CD4-positive, alpha-beta memory T cell (primary cell): ENCODE measurements at places on chromosomes 12 and 14. TPM values are rescaled to one million over a fixed set of nuclear protein-coding genes. Genes with fewer than 3 reads are reported as not detected.

DNA sequence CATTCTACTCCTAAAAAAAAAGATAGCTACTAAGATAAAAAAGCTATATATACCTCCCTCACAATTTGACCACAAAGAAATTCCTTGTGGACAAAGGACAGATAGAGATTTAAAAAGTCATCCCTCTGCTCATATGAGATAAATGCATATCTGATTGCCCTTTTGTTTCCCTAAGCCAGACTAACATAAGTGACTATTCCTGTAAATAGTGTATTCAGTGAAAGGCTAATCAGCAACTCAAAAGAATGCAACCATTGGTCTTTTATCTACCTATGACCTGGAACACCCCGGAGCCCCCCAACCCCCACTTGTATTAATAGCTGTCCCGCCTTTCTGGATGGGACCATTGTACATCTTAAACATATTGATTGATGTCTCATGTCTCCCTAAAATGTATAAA lies 6.3 kb upstream of the TMPO start:
- no peak overlapping the region for H3K4me3 ChIP-seq
- H3K27ac ChIP-seq: no peak overlapping the region
- peaks cover 30% of the 10 kb centered on the region for H3K4me1 ChIP-seq

DNA sequence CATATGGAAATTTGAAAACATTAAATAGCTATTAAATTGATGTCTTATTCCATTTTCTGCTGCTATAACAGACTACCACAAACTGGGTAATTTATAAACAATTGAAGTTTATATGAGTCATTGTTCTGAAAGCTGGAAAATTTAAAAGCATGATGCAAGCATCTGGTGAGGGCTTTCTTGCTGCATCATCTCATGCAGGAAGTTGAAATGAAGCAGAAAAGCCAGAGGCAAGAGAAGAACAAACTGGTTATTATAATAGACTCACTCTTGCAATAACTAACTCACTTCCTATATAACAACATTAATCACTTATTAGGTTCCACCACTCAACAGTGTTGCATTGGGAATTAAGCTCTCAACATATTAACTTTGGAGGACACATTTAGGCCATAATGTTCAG lies 1277.4 kb downstream of the LRFN5 start:
- no peak for DNase-seq
- no peak overlapping the region for H3K27ac ChIP-seq
- H3K4me1 ChIP-seq: no peaks in the 10 kb centered on the region
- H3K4me3 ChIP-seq: no peak overlapping the region
- no peaks in the 10 kb centered on the region for H3K27me3 ChIP-seq
- no peaks in the 10 kb centered on the region for H3K36me3 ChIP-seq

Gene ASCL1
- not detected for total RNA-seq

DNA sequence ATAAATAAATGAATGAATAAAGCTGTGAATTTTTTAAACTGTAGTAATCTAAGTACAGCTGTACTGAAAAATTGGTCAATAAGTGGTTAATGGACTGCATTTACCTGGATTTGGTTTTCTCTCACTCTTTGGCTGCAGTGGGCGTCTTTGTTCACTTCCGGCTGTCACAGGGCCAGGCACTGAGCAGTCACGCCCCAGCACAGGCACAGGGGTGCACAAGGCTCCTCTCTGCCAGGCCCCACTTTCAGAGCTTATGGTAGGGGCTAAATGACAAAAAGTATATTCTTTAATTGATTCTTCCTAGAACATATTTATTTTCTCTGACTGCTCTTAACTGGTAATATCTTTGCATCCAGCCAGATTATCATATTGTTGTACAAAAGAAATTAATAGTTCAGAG lies 70.6 kb upstream of the DYNC1H1 start:
- no peak overlapping the region for H3K4me3 ChIP-seq
- DNase-seq: no peak
- no peak overlapping the region for H3K27ac ChIP-seq
- no peaks in the 10 kb centered on the region for H3K27me3 ChIP-seq
- H3K4me1 ChIP-seq: no peaks in the 10 kb centered on the region

- no peak overlapping the region for H3K27ac ChIP-seq
- no peak for DNase-seq
- no peaks in the 10 kb centered on the region for H3K27me3 ChIP-seq
- no peaks in the 10 kb centered on the region for H3K36me3 ChIP-seq
- H3K4me1 ChIP-seq: peaks cover 8% of the 10 kb centered on the region
Measured at GRCh38 chr14:51783765-51784164, 76.6 kb upstream of the GNG2 start.

- H3K27me3 ChIP-seq: no peaks in the 10 kb centered on the region
- no peak for DNase-seq
Measured at GRCh38 chr12:76464631-76465166, 94.9 kb downstream of the OSBPL8 start.

- H3K4me3 ChIP-seq: no peak overlapping the region
- no peaks in the 10 kb centered on the region for H3K36me3 ChIP-seq
- no peaks in the 10 kb centered on the region for H3K27me3 ChIP-seq
- H3K4me1 ChIP-seq: no peaks in the 10 kb centered on the region
- DNase-seq: peak; percentile 63
- H3K27ac ChIP-seq: no peak overlapping the region
Measured at GRCh38 chr14:72420749-72421474, 473.0 kb downstream of the DPF3 start.

- H3K4me1 ChIP-seq: no peaks in the 10 kb centered on the region
- no peak overlapping the region for H3K4me3 ChIP-seq
- H3K36me3 ChIP-seq: no peaks in the 10 kb centered on the region
- no peak for DNase-seq
- H3K27me3 ChIP-seq: no peaks in the 10 kb centered on the region
Measured at GRCh38 chr12:1644534-1645438, 15.8 kb downstream of the WNT5B start.

DNA sequence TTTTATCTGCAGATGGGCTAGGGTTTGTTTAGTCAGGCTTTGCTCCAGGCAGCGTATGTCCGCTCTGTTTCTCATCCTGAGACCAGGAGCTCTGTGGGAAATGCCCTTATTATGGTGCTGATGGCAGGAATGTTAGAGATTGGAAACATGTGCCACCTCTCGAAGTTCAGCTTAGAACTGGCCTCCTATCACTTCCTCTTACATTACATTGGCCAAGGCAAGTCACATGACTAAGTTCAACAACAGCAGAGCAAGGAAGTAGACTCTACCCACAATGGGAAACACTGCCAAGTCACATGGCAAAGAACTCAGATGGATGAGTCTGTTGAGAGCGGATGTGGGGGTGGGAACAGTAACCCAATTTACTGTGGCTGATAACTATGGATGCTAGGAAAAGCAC lies 161.9 kb upstream of the WSCD2 start:
- H3K27ac ChIP-seq: no peak overlapping the region
- no peaks in the 10 kb centered on the region for H3K27me3 ChIP-seq

DNA sequence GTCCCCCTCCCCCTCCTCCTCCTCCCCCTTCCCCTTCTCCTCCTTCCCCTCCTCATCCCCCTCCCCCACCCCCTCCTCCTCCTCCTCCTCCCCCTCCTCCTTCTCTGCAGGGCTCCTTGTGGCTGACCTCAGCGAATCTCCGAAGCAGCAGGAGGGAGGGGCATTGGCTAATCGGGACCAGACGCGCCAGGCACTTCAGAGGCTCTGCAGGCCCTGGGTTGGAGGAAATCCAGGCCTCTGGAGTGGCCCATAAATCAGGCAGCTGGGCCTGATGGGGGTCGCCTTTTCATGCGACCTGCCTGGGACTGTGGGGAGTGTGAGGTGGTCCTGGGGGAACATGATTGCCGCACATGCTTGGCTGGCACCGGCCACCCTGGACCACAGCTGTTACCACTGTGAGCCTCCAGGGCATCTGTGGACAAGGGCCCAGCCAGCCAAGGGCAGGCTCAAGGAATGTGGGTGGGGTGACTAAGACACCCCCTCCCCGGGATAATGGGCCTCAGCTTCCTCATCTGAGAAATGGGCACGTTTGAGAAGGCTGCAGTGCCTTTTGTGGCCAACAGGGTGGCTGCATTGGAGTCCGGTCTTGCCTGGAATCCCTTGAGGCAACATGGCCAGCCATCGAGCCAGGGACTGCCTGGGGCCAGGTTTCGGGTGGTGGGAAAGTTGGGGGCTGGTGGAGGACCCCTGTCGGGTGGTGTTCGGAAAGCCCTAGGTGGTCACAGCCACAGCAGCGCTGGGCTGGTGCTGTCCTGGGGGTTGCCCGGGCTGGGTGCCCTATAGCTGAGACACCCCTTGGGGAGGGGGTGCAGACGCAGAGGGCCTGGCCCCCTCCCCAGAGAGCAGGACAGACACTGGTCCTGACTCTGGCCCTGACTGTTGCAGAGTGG lies 12.0 kb downstream of the KIF26A start:
- no peaks in the 10 kb centered on the region for H3K4me1 ChIP-seq
- H3K36me3 ChIP-seq: no peaks in the 10 kb centered on the region
- no peak overlapping the region for H3K27ac ChIP-seq
- DNase-seq: no peak
- H3K27me3 ChIP-seq: no peaks in the 10 kb centered on the region

- no peak overlapping the region for H3K27ac ChIP-seq
- H3K4me1 ChIP-seq: no peaks in the 10 kb centered on the region
- no peak overlapping the region for H3K4me3 ChIP-seq
Measured at GRCh38 chr14:25887251-25887878, 710.5 kb downstream of the NOVA1 start.

GRCh38 chr12:51480978-51481377 lies 56.3 kb downstream of the SLC4A8 start:
- no peak for DNase-seq
- no peaks in the 10 kb centered on the region for H3K27me3 ChIP-seq
- no peak overlapping the region for H3K4me3 ChIP-seq
- no peak overlapping the region for H3K27ac ChIP-seq
- peaks cover 30% of the 10 kb centered on the region for H3K4me1 ChIP-seq

Gene FAIM2
- total RNA-seq: 0.17 TPM

GRCh38 chr12:102390068-102390467 lies 90.3 kb downstream of the IGF1 start:
- no peak for DNase-seq
- H3K4me3 ChIP-seq: no peak overlapping the region
- H3K27ac ChIP-seq: no peak overlapping the region
- no peaks in the 10 kb centered on the region for H3K27me3 ChIP-seq

DNA sequence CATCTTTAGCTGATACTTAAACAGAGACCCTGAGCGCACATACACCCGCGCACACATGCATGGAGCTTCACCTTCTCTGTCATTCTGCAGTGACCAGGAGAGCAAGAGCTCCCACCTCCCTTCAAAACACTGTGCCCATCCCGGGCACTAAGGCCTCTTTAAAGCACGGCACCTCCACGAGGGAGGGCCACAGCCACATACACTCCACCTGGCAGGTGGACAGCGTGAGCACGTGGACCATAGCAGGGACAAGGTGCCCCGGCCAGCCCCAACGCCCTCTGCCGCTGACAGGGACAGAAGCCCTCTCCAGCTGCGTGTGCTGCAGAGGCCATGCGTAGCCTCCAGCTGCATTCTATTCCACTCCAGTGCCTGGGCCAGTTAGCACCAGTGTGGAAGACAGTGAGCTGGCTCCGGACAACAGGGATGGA lies 5.4 kb downstream of the GAPDH start:
- H3K27me3 ChIP-seq: no peaks in the 10 kb centered on the region
- no peak overlapping the region for H3K4me3 ChIP-seq
- H3K4me1 ChIP-seq: peaks cover 71% of the 10 kb centered on the region
- peaks cover 25% of the 10 kb centered on the region for H3K36me3 ChIP-seq
- no peak for DNase-seq
- H3K27ac ChIP-seq: peak overlapping the region; percentile 37

Gene AMDHD1
- total RNA-seq: 1.8 TPM

DNA sequence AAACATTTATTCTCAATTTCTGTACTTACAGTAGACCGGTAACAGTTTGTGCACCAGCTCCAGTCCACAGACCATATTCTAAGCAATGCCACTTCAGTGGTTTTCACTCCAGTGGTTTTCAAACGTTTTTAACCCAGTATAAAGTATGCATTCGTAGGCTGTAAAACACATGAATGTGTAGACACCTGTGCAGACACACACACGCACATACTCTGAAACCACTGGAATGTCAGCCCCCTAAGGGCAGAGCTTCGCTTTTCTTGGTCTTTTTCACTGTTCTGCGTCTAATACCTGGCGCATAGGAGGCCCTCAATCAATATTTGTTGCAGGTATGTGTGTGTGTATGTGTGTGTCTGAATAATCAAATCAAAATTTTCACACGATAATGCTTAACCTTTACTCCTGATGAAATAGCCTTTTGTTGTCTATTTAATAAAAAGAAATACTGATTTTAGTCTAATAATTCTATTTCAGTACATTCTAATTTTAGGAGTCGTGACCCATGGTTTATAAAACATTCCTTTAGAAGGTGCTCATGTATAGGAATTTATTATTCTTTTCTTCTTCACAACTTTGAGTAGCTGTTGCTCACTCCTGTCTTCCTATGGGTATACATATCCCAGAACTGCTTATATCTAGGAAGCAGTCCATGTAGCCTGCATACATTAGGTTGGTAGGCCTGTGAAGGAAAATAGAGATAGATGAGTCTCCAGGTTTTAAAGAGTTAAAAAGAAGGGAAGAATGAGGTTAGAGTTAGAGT lies 73.6 kb upstream of the REP15 start:
- no peak overlapping the region for H3K4me3 ChIP-seq
- no peaks in the 10 kb centered on the region for H3K36me3 ChIP-seq
- H3K4me1 ChIP-seq: no peaks in the 10 kb centered on the region
- no peaks in the 10 kb centered on the region for H3K27me3 ChIP-seq

DNA sequence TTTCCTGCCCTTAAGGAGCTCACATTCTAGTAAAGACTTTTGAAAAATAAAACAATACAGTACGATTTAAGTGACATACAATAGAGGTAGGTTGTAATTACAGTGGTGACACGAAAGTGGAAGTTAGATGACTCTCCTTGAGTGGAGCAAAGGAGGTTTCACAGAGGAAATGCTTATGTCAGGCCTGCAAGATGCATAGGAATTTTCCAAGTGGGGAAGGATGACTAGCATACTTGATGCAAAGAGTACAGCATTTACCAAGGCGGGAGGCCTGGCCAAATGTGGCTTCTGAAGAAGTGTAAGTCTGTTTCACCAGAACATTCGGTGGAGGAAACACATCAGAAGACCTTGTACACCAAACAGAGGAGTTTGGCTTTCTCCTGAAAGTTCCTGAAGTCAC lies 55.2 kb downstream of the ERO1A start:
- no peaks in the 10 kb centered on the region for H3K4me1 ChIP-seq
- H3K27me3 ChIP-seq: no peaks in the 10 kb centered on the region
- H3K4me3 ChIP-seq: no peak overlapping the region

DNA sequence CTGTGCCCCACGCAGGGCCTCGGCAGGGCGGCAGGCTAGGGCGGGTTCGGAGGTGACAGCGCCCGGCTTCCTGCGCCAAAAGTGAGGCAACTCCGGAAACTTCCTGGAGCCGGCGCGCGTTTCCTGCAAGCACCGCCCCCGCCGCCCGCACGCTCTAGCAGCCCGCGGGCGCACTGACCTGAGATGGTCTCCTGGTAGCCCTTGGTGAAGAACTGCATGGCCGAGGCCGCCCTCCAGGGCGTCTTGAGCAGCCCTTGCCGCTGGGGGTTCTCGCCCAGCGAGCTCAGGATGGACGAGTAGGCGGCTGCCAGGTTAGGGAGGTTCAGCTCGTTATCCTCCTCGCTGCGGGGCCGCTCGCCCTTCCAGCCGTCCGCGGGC lies 494 bp downstream of the GCH1 start:
- no peaks in the 10 kb centered on the region for H3K27me3 ChIP-seq
- peaks cover 25% of the 10 kb centered on the region for H3K4me1 ChIP-seq
- peak; percentile 85 for DNase-seq

Gene SYT1
- total RNA-seq: not detected
